ENCODE measurements at places on chromosomes 12 and 14. TPM values are rescaled to one million over a fixed set of nuclear protein-coding genes. Genes with fewer than 3 reads are reported as not detected.

The SMAGP gene
- 7.0 TPM for total RNA-seq

- no peak overlapping the region for H3K27ac ChIP-seq
- no peaks in the 10 kb centered on the region for H3K27me3 ChIP-seq
- peaks cover 9% of the 10 kb centered on the region for H3K4me1 ChIP-seq
- H3K36me3 ChIP-seq, result no peaks in the 10 kb centered on the region
- no peak for DNase-seq
These were observed 123.9 kb upstream of the FOXN3 start for GRCh38 chr14:89540830-89541470.

- H3K27ac ChIP-seq, result no peak overlapping the region
- no peaks in the 10 kb centered on the region for H3K4me1 ChIP-seq
- no peaks in the 10 kb centered on the region for H3K27me3 ChIP-seq
- H3K36me3 ChIP-seq, result no peaks in the 10 kb centered on the region
These were observed 94.5 kb downstream of the AACS start for GRCh38 chr12:125159702-125160101.

The SLC8B1 gene
- total RNA-seq, result 44.2 TPM

GRCh38 chr14:92217936-92218335 lies 96.2 kb downstream of the CPSF2 start:
- no peaks in the 10 kb centered on the region for H3K36me3 ChIP-seq
- DNase-seq, result no peak
- H3K4me3 ChIP-seq, result no peak overlapping the region
- no peak overlapping the region for H3K27ac ChIP-seq
- H3K27me3 ChIP-seq, result no peaks in the 10 kb centered on the region
- no peaks in the 10 kb centered on the region for H3K4me1 ChIP-seq

GRCh38 chr14:52694761-52695480 lies 437 bp downstream of the ERO1A start:
- H3K36me3 ChIP-seq, result no peaks in the 10 kb centered on the region
- H3K27ac ChIP-seq, result peak overlapping the region; percentile 99
- H3K4me3 ChIP-seq, result peak overlapping the region; percentile 69
- peaks cover 54% of the 10 kb centered on the region for H3K4me1 ChIP-seq
- H3K27me3 ChIP-seq, result no peaks in the 10 kb centered on the region

DNA sequence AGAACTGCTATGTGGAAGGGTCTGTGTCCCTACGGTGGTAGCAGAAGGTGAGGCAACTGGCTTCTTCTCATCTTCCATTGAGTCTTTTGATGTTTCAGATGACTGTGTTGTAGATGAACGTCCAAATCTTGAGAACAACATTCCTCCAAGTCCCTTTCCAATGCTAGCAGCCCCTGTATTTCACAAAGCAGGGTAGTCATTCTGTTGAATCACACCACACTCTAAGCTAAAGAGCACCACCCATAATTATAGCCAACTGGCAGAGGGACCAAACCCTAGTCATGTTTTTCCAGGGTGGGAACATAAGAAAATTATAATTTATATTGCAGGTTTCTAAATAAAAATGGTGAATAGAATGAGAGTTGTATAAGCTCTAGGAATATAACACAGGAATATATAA lies 98.7 kb downstream of the DDHD1 start:
- no peaks in the 10 kb centered on the region for H3K36me3 ChIP-seq
- no peak overlapping the region for H3K4me3 ChIP-seq
- H3K4me1 ChIP-seq, result no peaks in the 10 kb centered on the region
- H3K27ac ChIP-seq, result no peak overlapping the region

DNA sequence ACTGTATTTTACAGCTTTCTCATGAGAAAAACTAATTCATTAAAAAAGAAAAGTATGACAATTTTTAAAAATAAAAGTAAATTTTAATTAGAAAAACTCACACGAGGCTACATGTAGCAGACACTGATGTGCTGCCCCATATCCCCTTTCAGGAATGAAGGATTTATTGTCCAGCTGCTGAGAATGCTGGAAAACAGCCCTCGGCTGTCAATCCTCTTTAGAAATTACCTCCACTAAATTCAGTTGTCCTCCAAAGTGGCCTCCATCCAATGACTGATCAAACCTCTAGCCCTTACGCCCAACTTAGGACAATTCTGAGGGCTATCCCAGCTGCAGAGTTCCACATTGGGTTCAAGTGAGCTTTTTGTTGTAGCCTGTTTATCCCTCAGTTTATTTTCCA lies 29.8 kb upstream of the AP4S1 start:
- no peaks in the 10 kb centered on the region for H3K27me3 ChIP-seq
- no peak for DNase-seq
- no peaks in the 10 kb centered on the region for H3K36me3 ChIP-seq
- H3K4me3 ChIP-seq, result no peak overlapping the region

The CIROP gene
- not detected for total RNA-seq
